ENCODE measurements at places on chromosomes 12 and 14. TPM values are rescaled to one million over a fixed set of nuclear protein-coding genes. Genes with fewer than 3 reads are reported as not detected.

NOXRED1 gene
- 0.72 TPM for total RNA-seq

USP44 gene
- total RNA-seq: 0.96 TPM

TSHR gene
- total RNA-seq: not detected

ZNF385A gene
- total RNA-seq: 23.4 TPM

TEAD4 gene
- 2.8 TPM for total RNA-seq

RNASE7 gene
- total RNA-seq: 36.1 TPM

TMEM260 gene
- total RNA-seq: 16.2 TPM
